ENCODE measurements at places on chromosomes 4 and X.

- DNase-seq, result no peak
Observed at GRCh38 chr4:134490863-134491262, 289.3 kb upstream of the PABPC4L start.

DNA sequence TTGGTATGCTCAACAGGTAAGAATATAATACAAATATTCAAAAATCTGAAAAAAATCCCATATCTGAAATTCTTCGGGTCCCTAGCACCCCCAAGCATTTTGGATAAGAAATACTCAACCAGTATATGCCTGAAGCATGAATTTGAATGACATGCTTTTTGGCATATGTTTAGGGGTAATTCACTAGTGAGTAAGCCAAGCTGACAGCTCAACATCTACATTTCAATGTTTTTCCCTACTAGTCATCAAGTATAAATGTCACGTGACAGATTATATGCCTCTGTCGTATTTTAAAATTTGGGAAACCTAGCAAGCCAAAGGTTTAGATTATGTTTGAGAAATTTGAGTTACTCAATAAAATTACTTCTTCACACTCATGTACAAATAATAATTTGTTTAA is 125.1 kb downstream of the FGF16 start:
- no peak for DNase-seq

- DNase-seq, result no peak
Observed at GRCh38 chrX:101691835-101692234, 32.2 kb upstream of the ARMCX2 start.

DNA sequence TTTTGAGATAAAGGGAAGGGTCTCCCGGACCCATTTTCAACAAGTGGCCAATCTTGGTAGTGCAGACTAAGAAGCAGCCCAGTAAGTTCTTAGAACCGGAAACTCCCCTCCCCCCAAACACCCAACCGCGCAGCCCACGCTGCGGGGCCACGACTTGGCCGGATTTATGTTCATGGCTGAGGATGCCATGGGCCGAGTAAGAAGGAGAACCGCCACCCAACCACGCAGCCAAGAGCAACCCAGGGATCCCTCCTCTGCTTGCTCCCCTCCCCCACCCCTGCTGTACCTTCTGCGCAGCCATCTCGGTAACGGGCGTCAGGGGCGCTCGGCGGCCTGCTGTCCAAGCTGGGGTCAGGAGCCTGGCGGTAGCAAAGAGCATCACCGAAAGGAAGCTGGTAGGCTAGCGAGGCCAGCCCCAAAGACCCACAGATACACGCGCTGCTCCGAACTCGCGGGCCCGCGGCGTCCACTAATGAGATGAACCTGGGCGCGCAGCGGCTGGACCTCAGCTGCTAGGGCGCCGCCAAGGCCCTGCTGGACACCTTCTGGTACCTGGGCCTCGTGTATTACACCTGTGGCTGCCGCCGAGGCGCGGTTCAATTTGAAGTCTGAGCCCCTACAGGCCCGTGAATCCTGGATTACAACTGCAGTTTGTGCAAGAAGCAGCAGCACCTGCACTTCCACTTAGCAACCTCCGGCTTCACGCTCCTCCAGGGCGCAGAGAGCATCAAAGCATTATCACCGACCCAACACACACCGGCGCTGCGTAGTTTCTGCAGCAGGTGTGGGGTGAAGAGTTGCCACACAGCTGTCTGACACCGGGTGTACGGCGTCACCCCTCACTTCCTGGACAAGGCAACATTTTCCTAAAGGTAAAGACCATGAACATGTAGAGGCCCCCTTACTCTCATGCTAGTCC is 63.4 kb downstream of the NUDT10 start:
- no peak for DNase-seq

DNA sequence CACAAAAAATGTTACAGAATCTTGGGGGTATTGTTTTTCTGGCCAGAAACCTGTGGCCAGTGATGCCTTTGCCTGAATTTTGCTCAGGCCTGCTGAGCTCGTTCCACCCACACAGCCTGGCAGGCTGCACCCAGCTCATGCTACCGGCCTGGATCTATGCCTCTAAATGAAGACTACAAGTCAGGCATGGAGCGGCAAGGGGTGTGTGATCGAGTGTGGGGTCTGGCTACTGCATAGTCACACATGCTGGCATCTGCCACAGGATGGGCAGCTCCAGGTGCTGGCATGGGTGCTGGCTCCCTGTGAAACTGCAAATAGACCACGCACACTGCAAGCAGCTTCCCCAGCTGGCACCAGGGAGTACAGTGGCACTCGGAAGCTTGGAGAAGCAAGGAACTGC is 323.1 kb upstream of the POU3F4 start:
- no peak for DNase-seq

DNA sequence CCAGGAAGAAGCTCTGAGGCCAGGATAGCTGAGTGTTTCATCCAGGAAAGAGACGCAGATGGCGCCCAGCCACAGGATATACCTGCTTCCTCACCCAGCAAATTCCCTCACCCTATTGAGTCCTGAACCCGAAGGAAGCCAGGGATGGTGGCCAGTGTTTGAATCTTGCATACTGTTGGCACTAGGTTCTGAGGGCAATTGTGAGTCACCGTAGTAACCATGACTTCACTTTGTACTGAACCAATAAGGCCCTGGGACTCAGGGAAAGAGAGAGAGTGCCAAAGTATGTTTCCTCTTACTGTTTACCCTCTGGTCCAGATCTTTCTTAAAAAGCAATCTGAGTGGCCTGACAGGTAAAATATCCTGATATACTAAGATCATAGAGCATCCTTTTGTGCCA is 25.6 kb upstream of the SMIM10L2A start:
- DNase-seq, result no peak

DNA sequence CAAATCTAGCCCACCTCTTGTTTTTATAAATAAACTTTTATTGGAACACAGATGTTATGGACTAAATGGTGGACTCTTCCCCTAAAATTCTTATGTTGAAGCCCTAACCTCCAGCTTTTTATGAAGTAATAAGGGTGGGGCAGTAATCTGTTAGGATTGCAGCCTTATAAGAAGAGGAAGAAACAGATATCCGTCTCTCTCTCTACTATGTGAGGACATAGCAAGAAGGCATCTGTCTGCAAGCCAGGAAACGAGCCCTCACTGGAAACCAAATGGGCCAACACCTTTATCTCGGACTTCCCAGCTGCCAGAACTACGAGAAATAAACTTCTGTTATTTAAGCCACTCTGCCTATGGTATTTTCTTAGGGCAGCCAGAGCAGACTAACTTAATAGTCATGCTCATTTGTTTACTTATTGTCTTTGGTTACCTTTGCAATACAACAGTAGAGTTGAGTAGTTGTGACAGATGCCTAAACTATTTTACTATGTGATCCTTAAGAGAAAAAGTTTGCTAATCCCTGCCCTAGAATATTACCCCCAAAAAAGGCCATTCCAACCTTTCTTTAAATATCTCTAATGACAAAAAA is 67.4 kb downstream of the MANBA start:
- DNase-seq, result no peak

DNA sequence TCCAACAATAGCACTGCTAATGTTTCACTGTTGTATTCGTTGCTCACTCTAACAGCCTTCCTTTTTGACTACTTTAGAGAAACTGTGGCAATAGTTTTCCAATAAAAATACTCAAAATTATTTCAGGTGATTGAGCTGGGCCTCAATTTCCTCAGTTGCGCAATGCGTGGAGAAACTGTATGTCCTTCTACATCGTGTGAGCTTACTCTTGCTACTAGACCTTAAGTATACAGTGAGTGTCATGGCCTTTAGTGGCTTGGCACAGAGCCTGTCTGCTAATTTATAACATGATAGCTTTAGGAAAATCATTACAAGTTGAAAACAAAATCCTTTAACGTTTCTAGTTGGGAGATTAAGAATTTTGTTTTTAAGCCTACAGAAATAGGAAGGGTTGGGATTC is 114.5 kb downstream of the COL4A6 start:
- no peak for DNase-seq
